ENCODE measurements at places on chromosomes 6 and 20. TPM values are rescaled to one million over a fixed set of nuclear protein-coding genes. Genes with fewer than 3 reads are reported as not detected.

- peaks cover 27% of the 10 kb centered on the region for H3K4me1 ChIP-seq
- H3K4me3 ChIP-seq: no peak overlapping the region
- no peak for DNase-seq
- H3K27ac ChIP-seq: no peak overlapping the region
- H3K36me3 ChIP-seq: no peaks in the 10 kb centered on the region
These were observed 53.8 kb upstream of the SUPT3H start for GRCh38 chr6:45431317-45432065.

DNA sequence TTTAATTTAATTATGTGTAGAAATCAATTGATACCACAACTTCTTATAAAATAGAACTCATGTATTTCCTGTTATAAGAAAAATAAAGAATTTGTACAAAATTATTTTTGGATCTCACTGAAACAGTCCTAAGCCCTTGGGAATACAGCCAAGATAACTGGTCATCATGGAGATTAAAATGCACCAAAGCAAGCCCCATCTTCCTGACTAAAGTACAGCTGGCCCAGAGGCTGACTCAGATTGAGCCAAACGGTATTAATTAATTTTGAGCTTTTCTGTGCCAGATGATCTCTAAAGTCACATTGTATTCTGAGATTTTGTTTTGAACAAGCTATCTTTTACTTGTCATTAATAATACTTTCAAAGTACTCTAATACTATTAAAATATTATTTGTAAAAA is 978.5 kb downstream of the TBC1D32 start:
- no peak overlapping the region for H3K27ac ChIP-seq
- no peaks in the 10 kb centered on the region for H3K27me3 ChIP-seq
- no peaks in the 10 kb centered on the region for H3K4me1 ChIP-seq
- H3K4me3 ChIP-seq: no peak overlapping the region
- H3K36me3 ChIP-seq: no peaks in the 10 kb centered on the region

DNA sequence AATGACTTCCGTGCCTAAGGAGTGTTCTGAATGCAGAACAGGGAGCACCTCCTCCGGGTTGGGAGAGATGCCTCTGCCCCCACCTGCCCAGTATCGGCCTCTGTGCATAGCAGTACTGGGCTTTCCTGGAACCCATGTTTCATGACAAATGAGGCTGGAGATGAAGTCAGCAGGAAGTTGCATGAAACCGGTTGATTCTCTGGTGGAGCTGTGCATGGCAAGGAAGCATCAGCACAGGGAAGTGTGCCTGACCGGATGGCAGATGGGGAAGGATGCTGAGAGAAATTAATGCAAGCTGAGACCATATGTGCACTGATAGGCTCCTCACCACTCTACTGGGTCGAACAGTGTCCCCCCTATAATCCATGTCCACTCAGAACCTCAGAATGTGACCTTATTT is 155.5 kb downstream of the CDH26 start:
- no peak overlapping the region for H3K27ac ChIP-seq
- H3K27me3 ChIP-seq: no peaks in the 10 kb centered on the region
- H3K36me3 ChIP-seq: no peaks in the 10 kb centered on the region

- no peak overlapping the region for H3K27ac ChIP-seq
- peaks cover 27% of the 10 kb centered on the region for H3K4me1 ChIP-seq
- H3K27me3 ChIP-seq: no peaks in the 10 kb centered on the region
- peak; percentile 31 for DNase-seq
- no peaks in the 10 kb centered on the region for H3K36me3 ChIP-seq
These were observed 909 bp downstream of the DNAAF9 start for GRCh38 chr20:3406481-3407039.

DNA sequence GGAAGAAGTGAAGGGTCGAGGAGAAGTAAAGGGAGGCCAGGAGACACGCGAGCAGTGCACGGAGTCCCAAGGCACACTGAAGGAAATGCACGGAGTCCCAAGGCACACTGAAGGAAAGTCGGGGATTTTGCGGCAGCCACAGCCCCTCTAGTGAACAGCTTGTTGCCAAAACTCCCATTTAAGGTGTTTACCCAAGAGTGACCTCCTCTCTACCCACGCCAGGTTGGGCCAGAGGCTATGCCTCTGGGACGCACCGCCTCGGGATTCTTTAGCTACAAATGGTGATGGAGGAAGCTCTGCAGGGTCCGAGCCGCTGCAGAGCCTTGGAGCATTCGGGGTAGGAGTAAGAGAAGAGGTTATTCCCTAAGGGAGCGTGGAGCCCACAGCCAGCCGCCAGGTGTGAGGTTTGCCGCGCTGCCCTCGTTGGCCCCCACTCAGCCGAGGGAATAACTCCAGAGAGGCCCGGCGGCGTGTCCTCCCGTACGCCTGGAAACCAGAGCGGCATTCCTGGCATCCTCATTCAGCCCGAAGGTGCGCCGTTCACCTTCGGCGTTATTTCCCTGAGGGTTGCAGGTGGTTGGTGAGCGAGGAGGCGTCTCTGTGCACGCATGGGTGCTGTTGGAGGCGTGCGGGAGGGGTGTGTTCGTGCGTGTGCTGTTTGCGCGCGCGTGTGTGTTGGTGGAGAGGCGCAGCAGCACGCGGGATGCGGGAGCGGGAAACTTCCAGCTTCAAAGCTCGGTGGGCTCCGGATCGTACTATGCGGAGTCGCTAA is 3.4 kb upstream of the MAFB start:
- H3K27ac ChIP-seq: no peak overlapping the region
- H3K4me1 ChIP-seq: peaks cover 9% of the 10 kb centered on the region

GRCh38 chr6:42505385-42505718 is 53.6 kb upstream of the TRERF1 start:
- H3K36me3 ChIP-seq: no peaks in the 10 kb centered on the region
- no peak overlapping the region for H3K27ac ChIP-seq
- H3K27me3 ChIP-seq: peaks cover 3% of the 10 kb centered on the region
- peak; percentile 31 for DNase-seq

DNA sequence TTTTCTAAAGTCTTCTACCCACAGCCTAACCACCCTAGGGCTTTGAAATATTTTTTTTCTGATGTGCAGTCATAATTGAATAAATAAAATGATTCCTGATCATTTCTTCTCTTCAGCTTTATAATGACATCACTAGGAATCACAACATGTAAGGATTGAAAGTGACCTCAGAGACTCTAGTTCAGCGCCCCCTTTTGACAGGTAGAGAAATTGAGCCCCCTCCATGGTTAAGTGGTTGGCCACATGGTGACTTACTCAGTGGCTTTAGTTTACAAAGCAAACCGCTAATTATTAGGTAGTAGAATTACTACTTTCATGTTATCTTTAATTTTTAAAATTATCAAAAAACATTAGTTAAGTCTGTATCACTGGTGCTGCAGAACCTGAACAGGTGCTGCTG is 13.3 kb upstream of the SLC2A12 start:
- peak; percentile 30 for DNase-seq
- no peaks in the 10 kb centered on the region for H3K36me3 ChIP-seq
- H3K4me1 ChIP-seq: peaks cover 2% of the 10 kb centered on the region
- H3K4me3 ChIP-seq: no peak overlapping the region
- H3K27me3 ChIP-seq: peaks cover 4% of the 10 kb centered on the region
- H3K27ac ChIP-seq: no peak overlapping the region

GRCh38 chr20:47605673-47606413 is 104.2 kb downstream of the NCOA3 start:
- H3K27ac ChIP-seq: no peak overlapping the region
- peaks cover 35% of the 10 kb centered on the region for H3K4me1 ChIP-seq
- no peak overlapping the region for H3K4me3 ChIP-seq
- no peaks in the 10 kb centered on the region for H3K27me3 ChIP-seq
- H3K36me3 ChIP-seq: no peaks in the 10 kb centered on the region

- no peak for DNase-seq
- H3K27ac ChIP-seq: no peak overlapping the region
- no peak overlapping the region for H3K4me3 ChIP-seq
- no peaks in the 10 kb centered on the region for H3K36me3 ChIP-seq
These were observed 71.4 kb upstream of the PBOV1 start for GRCh38 chr6:138289739-138290138.

DNA sequence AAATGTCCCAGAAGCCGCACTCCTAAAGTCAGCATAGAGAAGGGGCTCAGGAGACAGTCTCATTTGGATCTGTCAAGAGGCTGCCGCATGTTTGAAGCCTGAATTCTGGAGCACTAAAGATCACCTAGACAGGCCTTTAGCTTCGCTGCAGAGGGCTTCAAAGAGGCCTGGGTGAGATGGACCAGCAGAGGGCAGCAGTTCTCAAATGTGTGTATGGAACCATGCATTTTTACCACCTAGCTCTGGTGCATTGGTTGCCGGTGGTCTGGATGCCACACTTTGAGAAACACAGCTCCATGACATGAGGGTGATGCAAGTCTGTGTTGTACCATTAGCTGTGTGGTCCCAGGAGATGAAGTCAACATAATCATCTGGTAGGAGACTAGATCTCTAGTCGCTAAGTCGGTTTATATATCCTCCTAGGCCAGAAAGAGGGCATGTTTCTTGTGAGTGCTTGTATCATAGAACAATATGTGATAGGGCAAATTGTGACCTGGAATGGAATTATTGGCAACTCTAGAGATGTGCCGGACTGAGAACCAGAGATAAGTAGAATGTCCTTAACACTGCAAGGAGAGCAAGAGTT is 64.8 kb downstream of the KIAA0319 start:
- H3K27ac ChIP-seq: no peak overlapping the region
- H3K4me3 ChIP-seq: no peak overlapping the region
- H3K36me3 ChIP-seq: no peaks in the 10 kb centered on the region
- DNase-seq: peak; percentile 56
- peaks cover 2% of the 10 kb centered on the region for H3K27me3 ChIP-seq
- H3K4me1 ChIP-seq: no peaks in the 10 kb centered on the region

The PCK1 gene
- not detected for total RNA-seq

The NHLRC1 gene
- total RNA-seq: 2.3 TPM

The HLA-DMA gene
- 1.2 TPM for total RNA-seq

The RBBP9 gene
- 17.0 TPM for total RNA-seq

The DNAAF9 gene
- total RNA-seq: 16.7 TPM

The CTCFL gene
- total RNA-seq: not detected

The LYRM2 gene
- 37.7 TPM for total RNA-seq
